ENCODE measurements at places on chromosomes 3 and 15.

- DNase-seq, result no peak
These were observed 25.6 kb upstream of the ATG7 start for GRCh38 chr3:11246663-11246970.

GRCh38 chr3:124701687-124702086, 28.6 kb upstream of the UMPS start:
- DNase-seq, result peak; percentile 82

GRCh38 chr15:92503889-92504288, 110.2 kb downstream of the ST8SIA2 start:
- no peak for DNase-seq

DNA sequence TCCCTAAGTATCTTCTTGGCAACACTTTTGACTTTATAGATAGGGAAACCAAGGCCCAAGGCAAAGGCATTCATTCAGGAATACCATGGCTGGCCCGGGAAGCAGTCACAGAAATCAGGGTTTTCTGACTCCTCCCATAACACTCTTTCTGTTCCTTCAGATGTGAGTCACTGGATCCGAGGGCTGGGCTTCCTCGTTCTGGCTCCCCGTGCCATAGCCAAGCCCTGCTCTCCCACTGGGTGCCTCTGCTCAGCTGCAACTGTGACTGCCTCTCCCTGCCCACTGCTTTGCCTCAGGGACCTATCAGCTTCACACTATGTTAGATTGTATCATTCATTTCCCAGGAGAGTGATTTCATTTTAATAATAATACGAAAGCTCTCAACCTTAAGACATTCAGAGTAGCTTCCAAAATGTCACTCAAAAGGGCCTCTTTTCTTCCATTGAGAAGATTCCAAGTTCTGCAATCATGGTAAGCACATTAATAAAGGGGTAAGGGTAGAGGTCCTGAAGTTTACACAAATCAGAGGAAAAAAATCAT, 50.2 kb downstream of the GABRB3 start:
- no peak for DNase-seq

DNA sequence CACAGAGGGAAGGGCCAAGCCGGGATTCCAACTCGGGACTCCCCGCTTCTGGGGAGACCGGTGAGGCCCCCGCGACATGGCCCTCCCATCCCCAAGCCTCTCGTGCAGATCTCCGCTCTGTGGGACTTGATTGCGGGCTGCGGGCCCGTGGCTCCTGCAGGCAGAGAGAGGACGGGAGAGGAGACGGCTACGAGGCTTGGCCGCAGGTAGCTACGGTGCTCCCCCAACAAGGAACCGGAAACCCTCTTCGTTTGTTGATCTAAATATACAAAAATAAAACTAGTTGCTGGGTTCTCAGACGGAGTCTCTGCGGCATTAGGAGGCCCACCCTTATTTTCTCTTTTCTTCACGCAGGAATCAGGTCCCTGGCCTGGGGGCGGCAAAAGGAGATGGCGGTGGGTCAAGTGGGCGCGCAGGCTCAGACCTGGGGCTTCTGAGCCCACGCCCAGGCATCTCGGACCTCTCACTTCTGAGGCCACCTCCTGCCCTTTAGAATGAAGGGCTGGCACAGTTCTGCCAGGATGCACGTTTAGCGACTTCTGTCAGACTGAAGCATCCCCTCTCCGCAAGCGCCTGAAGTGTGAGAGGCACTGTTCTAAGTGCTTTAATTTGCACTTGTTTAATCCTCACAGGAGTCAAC, 10.9 kb downstream of the GNB5 start:
- DNase-seq, result no peak

DNA sequence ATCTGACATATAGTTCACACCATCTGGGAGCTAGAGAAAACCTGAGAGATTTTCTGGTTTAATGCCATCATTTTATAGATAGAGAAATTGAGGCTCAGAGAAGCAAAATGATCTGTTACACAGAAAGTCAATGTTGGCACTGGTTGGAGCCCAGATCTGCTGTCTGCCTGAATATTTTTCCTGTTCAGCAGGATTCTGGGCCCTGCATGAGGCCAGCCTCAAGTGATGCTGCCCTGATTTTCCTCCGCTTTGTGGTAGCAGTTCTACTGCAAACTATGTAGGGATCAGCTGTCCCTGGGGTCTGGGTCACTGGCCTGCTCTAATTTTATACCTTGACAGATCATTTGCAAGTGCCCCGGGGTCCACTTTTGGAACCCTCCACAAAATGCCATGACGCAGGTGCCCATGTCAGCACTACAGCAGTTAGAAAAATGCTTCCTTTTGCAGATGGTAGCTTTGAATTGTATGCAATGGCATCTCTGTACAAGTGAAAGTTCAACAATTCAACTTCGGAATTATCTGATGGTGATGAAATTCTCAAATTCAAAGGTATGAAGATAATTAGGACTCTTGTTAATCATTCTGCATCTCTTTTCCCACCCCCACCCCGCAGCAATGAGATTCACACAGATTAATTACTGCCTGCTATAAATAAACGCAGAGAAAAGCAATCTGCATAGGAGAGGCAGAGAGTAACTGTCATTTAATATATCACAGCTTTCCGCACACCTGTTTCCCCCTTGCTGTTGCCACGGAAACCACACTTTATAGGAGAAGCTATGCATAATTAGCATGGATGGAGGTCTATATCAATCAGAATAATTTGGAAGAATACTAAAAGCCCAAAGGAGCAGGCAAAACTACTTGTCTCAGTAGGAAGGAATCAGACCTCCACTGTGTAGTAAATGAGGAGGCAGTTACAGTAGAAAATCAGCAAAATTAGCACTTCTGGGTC, 222.6 kb downstream of the PDCD6IP start:
- DNase-seq, result no peak

DNA sequence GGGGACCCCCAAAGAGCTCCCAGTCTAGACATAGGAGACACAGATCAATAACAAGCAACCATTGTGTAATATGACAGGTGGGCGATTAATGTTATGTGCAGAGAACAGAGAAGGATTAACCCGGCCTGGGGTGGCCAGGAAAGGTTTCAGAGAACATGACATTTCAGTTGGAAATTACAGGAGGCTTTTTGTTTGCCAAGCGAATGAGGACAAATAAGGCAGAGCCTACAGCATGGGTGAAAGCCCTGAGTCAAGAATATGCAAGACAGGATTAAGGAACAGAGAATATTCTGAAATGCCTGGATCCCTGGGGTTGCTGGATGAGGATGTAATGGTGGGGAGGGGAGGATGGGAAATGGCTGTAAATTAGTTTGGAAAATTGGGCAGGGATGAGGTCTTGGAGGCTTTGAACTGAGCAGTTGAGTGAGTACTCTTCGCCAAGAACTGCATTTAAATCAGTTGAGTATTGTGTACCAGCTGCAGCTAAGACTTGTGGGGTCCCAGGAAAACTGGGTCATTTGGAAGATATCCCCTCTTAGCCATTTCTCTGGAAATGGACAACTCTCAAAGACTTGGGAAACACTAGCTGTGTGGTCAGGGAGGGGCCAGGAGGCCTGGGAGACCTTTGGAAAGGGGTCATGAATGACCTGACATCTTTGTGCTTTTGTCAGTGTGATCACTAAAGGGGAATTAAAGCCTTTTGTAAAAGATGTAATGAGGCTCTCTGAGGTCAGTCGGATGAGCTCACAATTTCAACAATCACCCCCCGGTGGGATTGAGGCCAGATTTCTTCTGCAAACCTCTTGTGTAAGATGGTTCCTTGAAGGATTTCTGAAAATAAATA, 198.6 kb upstream of the NR2E3 start:
- no peak for DNase-seq

- DNase-seq, result no peak
These were observed 252.8 kb downstream of the CD47 start for GRCh38 chr3:107837895-107838612.

- DNase-seq, result no peak
These were observed 38.9 kb upstream of the LIMD1 start for GRCh38 chr3:45555666-45556065.

- no peak for DNase-seq
These were observed 642 bp downstream of the COX5A start for GRCh38 chr15:74937272-74937589.

Data from fibroblast of skin of abdomen (primary cell).